ENCODE measurements at places on chromosomes 2 and 18.

DNA sequence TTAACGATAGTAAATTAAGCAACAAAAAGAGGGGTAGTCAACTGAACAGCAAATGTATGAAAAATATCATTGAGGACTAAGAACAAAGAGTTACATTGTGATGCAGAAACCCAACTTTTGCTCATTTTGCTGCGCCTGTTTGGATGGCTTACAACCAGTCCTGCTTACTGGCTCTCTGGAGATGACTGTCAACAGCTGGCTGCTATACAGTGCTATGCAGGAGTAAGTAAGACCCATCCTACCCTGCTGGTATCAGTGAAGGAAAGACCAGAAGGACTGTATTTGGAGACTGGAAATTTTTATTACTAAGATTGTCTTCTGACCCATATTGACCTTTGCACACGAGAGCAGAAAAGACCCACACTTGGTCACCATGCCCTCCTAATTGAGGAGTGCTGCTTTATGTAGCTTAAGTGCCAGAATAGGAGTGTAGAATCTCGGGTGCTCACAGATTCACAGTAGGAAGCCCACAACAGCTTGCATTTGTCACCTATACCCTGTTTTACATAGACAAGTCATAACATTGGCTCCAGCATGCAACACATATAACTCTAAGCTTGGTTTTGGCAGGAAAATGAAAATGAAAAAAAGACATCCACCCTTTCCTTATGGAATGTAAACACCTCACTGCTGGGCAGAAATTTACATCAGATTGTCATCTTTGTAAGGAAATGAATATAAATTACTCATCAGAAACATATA, 1915.0 kb upstream of the CELF4 start:
- no peak for DNase-seq

DNA sequence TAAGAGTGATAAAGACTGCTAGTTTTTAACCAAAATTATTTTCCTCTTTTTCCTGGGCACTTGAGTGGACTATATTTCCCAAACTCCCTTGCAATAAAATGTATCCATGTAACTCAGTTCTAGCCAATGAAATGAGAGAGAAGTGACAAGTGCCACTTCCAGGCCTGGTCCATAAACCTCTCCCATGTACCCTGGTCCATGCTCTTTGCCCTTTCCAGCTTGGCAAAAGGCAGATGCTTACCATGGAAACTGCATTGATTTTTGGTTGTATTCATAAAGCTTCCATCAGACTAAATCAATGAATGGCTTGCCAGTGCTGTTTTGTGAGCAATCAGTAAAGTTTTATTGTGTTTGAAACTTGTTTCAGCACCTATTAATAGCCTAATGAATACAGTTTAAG, 229.3 kb downstream of the TNS1 start:
- DNase-seq = no peak

GRCh38 chr2:157307021-157307420, 18.6 kb downstream of the ERMN start:
- DNase-seq = no peak

DNA sequence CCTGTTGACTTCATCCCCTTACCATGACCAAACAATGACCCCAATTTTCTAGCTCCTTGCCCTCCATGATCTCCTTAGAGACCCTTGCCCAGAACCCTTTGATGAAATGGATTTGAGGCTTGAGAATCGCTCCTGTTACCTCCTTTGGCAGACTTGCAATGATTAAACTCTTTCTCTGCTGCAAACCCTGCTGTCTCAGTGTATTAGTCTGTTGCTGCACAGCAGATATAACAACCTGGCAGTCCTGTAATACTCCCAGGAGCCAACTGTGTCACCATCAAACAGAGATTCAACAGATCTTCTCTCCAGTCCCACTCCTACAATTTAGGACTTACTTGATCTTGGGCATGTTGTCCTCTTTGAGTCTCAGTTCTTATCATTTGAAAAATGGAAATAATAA, 242.9 kb downstream of the HRH4 start:
- no peak for DNase-seq

GRCh38 chr2:231016566-231017230, 20.6 kb upstream of the C2orf72 start:
- DNase-seq = no peak

- no peak for DNase-seq
Measured at GRCh38 chr18:46362533-46362932, 258.3 kb downstream of the HAUS1 start.

- DNase-seq = no peak
Measured at GRCh38 chr2:18487106-18487913, 73.1 kb downstream of the RDH14 start.

- no peak for DNase-seq
Measured at GRCh38 chr2:75238670-75239330, 39.5 kb upstream of the TACR1 start.

- no peak for DNase-seq
Measured at GRCh38 chr2:26453421-26454329, 24.2 kb downstream of the OTOF start.

DNA sequence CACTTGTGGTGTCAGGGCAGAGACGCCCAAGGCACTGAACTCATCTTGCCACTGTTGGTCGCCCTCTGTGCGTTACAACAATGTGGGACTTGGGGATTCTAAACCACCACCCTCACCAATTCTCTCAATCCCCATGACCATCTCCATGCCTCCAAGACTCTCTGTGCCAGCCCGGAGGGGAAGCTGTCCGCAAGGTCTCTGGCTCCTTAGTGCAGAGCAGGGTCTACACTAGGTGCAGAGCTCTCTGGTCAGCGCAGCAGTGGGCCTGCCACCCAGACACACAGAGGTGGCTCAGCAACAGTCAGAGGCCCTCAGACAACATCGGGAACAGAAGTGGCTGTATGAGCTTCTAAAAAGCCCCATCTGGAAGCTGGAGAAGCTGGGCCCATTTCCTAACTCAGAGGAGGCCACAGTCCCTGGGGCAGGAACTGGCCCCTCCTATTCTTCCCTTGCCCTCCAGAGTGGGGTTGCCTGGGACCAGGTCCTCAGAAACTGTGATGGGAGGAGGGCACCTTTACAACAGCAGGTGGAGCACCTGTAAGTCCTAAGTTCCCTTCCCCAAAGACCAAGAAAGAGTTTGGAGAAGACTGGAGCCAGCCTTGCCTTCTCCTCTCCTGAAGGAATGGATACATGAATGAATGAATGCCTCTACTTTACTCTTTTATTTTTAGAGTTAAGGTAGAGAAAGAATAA, 37.7 kb downstream of the SERTAD2 start:
- no peak for DNase-seq

DNA sequence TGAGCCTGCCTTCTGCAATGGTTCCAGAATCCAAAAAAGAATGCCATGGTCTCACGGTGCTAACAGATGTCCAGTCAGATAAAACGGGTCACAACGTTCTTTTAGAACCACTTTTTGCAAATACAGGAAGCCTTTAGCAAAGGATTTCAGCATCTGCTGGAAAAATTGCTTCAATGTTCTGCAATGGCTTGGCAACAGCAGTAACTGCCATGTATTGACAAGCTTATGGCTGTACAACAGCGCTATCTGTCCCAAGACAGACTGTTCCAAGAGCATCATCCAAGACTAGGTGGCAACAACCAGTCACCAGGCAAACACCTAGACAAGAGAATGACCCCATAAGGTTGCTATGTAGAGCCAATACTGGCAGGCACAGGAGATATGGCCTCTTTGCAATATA, 37.6 kb upstream of the RIOK3 start:
- DNase-seq = no peak

DNA sequence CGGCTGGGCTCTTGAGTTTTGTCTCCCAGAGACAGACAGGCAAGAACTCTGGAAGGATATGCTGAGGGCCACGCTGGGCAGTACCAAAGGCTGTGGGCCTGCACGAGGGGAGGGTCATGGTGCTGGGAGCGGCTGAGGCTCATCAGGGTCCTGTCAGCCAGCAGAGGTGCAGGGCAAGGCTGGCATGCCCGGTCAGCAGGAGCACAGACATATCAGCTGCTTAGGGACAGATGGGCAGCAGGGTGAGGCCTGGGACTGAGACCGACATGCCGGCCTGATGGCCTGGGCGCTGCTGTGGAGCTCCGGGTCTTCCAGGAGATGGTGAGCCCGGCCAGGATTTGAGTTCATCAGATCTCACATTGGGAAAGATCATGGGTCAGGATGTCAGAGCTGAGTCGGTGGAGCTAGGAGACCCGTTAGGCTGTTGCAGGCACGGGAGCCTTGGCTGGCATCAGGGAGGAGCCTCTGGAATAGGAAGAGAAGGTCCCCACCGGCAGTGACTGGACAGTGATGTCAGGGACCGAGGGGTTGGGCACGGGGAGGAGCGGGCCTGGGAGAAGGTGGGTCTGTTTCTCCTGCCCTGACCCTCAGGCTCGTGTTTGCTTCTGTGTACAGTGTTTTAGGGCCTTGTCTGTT, 18.8 kb downstream of the CNDP2 start:
- no peak for DNase-seq

DNA sequence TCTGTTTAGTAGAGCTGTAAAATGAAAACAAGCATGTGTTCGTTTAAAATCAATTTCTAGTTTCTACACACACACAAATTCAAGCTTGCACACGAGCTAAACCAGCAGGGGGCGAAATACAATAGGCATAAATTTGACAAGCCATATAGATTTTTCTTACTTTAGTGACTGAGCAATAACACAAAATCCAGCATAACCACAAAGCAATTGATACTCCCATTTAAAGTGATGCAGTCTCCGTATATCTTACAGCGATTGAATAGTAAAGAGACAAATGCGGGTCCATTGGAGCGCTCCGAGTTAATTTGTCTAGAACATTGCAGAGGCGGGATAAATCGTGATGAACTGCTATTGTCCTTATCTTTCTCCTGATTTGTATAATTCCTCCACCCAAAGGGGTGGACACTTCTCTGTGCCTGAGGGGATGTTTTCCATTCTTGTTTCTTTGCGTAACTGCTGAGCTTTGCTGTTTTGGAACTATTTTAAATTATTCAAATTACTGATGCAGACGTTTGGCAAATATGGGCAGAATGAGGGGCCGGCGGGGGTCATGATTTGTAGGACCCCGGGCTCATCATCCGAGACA, 1.2 kb upstream of the AFTPH start:
- peak; percentile 52 for DNase-seq

DNA sequence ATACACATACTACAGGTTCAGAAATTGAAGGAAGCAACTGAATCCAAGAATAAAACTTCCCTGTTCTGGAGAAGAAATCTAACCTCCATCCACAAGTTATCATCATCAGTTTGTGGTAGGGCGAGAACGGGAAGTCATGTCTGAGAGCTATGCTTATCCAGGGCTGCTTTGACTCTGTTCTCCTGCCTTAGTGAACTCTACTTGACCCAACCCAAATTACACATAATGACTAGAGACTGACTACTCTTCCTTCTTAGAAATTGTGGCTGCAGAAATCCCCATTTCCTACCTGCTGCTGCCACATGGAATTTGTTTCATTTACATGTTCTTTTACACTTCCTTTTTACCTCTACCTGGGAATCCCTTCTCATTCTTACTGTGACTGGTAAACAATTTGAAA, 1102.6 kb upstream of the PIK3C3 start:
- DNase-seq = no peak

DNA sequence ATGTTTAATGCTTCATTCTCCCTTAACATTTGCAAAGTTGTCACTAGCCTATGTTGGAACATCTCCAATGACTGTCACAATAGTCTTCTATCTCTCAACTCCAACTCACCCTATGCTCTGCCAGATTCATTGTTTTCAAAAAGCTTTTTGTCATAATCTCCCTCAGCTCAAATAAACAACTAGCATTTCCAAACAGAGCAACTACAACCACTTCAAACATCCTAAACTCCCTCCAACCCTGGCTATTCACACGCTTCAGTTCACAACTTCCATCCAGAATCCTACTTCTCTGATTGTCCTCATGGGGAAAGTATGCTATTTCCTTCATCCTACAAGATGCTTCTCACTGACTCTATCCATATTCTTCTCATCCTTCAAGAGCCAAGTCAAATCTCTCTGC, 139.2 kb upstream of the VRK2 start:
- no peak for DNase-seq

DNA sequence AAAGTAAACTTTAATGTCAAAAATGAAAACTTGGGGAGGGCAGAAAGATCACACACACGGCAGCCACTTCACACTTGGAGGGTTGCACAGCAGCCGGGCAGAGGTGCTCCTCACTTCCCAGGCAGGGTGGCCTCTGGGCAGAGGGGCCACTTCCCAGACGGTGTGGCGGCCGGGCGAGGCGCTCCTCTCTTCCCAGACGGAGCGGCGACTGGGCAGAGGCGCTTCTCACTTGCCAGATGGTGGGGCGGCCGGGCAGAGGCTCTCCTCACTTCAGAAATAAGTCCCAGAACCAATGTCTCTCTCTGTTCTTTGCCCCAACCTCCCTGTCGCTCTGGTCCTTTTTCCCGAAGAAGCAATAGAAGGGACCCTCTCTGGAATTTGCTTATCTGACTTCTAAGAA, 65.7 kb upstream of the LRPPRC start:
- DNase-seq = no peak

DNA sequence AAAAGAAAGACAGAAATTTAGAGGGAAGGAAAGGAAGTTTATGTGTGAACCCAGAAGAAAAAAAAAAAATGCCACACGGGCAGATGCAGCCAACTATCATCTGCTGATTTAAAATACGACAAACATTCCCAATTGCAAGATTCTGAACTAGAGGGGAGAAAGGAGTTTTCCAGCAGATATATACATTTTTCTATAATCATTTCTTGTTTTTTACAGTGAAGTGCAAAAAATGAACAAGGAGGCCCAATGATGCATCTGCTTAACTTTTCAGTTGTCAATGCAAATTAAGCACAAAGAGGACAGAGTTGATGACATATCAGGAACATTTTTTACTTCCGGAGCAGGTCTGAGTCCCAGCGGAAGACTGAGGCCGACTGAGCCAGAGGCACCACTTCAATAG, 144.7 kb downstream of the MYCN start:
- no peak for DNase-seq

DNA sequence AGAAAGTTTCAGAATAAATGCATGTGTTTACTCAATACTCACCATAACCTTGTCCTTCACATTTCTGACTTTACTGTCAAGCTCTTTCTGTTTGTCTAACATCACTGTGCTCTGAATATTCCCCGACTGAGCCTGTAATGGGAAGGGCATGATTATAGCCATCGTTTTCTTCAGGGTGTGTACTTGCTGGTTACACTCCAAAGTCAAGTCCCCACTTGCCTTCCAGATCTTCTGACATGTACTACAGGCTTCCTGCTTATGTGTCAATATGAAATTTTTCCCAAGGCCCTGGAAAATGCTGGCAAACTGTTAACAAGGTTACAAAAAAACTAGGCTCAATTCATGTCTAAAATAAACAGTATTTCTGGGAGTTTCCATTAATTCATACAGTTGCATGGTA, 12.9 kb downstream of the STAT1 start:
- DNase-seq = no peak

All from stimulated activated CD4-positive, alpha-beta T cell treated with anti-CD3 and anti-CD28 coated beads, Interleukin-12 subunit alpha, Interleukin-12 subunit beta, amount 100 ng/mL, for 4 hours (primary cell).